Stimulated activated CD4-positive, alpha-beta T cell treated with anti-CD3 and anti-CD28 coated beads, Interleukin-1b, Interleukin-23, amount 100 ng/mL, for 1 hour (primary cell): ENCODE measurements at places on chromosomes 11 and 22.

DNA sequence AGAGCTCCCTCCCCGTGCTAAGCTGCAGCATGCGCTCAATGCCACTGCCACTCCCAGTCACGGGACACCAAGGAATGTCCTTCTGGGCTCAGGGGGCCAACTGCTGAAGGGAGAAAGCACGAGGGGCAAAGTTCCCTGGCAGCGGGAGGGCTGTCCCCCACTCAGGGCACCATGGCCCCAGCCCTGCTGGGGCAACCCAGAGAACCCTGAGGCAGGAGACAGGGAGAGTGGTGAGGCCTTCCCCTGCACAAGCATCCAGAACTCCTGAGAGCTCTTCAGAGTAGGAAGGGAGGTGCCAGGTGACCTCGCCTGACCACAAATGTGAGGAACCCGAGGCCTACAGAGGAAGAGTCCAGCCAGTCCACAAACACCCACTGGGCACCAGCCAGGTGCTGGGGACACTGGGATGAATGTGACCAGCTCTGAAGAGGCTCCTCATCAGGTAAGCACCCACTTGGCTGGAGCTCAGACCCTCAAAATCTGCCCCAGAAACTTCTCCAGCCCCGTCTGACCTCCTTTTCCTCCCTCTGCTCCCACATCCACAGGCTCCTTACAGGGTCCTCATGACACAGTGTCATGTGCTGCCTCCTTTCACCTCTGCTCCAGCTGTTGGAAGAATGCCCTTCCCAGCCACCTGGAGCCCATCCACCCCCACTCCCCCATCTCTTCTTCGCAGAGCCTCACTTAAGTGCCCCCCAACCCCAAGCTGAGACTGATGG lies 15.6 kb downstream of the GDPD5 start:
- no peak for DNase-seq

DNA sequence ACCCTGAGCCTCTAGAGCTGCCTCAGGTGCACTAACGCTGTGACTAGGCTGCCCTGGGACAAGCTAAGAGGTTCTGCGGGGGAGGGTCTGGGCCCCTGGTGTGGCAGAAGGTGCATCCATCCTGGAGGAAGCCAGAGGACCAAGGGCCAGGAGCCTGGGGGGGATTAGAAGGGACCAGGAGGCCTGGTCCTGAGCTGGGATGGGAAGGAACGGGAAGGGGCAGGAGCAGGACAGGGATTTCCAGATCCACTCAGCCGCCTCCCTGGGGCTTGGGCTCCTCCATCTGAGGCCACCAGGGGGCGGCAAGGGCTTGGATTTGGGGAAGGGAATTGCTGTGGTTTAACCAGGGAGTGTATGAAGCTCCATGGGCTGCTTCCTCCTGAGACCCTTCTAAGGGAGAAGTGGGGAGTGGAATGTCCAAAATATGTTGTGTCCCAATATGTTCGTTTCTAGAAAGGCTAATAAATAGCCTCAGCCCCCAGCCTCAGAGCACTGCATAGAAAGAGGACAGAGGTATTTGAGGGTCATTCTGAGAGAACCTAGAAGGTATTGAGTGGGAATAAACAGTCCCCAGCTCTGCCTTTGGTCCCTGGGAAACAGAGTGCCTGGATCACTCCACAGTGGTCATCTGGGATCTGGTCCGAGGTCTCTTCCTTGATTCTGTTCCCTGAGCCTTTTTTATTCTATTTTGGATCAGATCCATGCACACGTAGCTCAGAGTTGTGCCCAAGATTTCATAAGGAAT lies 17.4 kb upstream of the PRAME start:
- no peak for DNase-seq

DNA sequence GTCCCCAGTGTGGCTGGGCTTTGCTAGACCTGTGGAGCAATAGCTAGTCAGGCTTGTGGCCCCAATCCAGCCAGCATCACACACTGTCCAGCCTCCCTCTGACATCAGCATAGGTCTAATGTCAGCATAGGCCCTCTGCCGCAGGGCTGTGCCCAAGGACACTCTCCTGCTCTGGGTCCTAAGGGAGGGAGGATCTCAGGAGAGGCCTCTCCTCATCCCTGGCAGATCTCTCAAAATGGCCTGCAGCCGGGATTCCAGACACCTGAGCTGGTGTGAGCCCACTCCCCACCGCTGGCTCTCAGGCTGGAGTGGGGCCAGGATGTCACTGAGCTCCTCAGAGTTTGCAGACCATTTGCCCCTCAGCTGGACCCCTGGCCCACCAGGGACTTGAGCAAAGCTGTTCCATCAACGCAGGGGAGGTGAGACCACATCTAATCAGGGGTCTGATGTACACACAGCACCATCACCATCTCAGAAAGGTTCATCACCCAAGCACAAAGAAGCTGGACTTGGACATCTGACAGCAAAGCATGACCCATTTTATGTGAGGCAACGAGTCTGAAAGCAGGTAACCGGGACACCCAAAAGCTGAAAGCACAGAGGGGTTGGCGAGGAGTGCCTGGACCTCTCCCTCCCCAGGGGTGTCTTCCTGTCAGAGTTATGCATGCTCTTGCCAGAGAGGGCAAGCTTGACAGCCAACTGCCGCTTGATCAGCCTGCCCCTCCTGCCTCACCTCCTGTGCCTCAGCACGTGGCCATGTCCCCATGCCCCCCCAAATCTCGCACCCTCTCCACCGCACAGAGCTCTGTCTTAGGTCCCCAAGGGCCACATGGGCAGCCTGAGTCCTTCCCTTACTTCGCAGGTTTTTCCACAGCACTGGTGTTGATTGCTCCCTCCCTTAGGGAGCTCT lies 69.7 kb upstream of the SEPTIN5 start:
- DNase-seq: no peak

- DNase-seq: no peak
These were observed 39.2 kb downstream of the PACS1 start for GRCh38 chr11:66109294-66109693.

DNA sequence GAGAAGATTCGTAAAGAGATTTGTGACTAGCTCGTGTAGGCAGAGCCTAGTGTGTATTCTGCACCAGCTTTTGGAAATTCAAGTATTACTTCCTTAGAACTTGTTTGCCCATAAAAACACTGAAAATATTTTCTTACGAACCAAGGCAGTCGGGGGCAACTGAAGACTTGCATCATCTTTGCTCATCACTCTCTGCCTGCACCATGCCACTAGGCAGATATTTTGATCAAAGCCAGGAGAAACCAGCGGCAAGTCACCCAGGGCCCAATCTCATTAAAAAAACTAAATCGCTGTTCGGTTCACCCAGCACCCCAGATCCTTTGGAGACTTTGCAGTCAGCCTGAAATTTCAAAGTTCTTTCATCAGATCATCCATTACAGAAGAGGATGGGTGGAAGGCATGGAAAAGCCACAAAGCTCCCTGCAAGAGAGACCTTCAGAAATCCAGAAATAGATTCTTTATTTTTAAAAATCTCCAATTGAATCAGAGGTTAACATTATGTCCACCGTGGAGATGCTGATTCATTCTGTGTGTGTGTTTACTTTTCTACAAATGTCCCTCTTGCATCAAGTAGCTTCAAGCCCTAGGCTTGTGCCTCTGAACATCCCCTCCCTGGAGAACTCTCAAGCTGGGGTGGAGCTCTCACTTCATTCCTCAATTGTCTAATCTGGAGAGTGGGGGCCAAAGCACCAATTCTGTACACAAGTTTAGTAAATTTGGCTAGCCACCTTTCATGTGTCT lies 78.4 kb downstream of the ETS1 start:
- no peak for DNase-seq

DNA sequence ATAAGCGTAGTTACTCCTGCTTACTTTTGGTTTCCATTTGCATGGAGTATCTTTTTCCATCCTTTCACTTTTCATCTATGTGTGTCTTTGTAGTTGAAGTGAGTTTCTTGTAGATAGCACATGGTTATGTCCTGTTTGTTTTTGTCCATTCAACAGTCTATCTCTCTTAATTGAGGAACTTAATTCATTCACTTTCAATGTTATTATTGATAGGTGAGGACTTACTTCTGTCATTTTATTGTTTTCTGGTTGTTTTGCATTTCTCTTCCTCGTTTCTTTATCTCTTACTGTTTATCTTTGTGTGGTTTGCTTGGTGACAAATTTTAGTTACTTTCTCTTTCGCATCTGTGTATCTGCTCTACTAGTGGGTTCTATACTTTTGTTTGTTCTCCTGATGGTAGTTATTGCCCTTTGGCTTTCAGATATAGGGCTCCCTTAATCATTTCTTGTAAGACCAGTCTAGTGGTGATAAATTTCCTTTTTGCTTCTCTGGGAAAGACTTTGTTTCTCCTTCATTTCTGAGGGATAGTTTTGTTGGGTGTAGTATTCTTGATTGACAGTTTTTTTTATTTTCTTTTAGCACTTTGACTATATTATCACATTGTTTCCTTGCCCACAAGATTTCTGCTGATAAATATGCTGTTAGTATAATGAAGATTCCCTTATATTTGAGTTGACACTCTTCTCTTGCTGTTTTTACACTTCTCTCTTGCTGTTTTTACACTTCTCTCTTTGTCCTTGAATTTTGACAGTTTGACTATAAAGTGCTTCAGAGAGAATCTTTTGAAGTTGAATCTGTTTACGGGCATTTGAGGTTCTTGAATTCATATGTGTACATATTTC lies 9.0 kb upstream of the RAG1 start:
- no peak for DNase-seq

DNA sequence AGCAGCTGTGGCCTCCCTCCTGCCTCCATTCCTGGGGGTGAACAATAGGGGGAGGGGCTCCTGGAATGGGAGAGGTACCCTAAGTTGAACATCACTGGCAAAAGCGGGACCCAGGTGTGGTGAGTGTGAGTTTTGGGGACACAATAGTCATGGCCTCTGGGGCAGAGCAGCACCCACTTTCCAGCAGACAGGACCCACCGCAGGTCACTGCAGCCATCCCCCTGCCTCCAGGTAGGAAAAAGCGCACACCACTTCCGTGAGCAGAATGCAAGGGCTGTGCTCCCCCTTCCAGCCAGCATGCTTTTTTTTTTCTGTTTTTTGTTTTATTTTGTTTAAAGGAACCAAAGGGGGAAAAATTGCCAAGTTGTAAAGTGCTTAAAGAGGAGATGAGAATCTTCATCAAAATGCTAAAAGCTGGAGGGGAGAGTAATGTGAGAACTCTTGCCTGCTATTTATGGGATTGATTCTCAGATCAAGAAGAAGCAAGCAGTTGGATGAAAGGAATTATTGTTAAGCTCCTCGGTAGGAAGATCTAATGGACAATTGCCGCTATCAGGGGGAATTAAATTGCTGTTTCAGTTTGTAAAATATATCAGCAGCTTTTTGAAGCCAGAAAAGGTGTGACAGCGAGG lies 152.9 kb downstream of the FEZ1 start:
- no peak for DNase-seq

DNA sequence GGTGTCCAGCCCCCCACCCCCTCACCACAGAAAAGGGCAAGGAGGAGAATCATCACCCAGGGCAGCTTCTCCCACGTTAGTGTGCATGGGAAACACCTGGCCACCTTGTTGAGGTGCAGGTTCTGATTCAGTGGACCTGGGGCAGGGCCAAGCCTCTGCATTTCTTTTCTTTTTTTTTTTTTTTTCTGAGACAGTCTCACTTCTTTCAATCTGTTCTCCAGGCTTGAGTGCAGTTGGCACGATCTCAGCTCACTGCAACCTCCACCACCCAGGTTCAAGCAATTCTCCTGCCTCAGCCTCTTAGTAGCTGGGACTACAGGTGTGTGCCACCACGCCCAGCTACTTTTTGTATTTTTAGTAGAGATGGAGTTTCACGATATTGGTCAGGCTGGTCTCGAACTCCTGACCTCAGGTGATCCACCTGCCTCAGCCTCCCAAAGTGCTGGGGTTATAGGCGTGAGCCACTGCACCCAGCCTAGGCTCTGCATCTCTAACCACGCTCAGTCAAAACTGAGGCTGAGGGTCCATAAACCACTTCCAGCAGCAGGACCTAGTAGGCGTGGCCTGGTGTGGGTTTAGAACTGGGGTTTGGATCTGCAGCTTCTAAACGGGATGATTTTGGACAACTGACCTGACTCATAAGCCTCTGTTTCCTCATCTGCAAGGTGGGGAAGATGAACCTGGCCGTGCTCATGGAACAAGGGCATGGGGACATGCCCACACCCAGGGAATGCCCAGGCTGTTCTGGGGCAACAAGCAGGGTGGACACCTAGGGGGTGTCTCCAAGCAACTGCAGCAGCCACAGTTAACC lies 734 bp downstream of the ZP1 start:
- no peak for DNase-seq

DNA sequence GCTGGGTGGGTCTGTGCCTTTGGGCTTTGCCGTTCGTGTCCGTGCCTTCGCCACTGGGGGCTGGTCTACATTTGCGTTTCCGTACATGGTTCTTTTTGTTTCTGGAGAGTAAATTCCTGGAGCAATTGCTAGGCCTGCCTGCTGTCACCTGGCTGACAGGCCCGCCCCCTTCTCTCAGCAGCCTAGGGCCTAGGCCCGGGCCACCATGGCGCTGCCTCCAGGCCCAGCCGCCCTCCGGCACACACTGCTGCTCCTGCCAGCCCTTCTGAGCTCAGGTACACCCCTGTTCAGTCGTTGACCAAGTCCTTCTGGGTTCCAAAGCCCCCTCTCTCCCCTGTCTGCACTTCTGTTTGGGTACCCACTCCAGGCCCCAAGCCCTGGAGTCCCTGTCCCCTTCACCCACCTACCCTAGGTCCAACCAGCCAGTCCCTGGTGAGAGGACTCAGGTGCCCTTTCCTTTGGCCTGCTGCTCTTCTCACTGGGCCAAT lies 649 bp downstream of the TMEM25 start:
- no peak for DNase-seq
